ENCODE measurements at places on chromosomes 2 and 18.

DNA sequence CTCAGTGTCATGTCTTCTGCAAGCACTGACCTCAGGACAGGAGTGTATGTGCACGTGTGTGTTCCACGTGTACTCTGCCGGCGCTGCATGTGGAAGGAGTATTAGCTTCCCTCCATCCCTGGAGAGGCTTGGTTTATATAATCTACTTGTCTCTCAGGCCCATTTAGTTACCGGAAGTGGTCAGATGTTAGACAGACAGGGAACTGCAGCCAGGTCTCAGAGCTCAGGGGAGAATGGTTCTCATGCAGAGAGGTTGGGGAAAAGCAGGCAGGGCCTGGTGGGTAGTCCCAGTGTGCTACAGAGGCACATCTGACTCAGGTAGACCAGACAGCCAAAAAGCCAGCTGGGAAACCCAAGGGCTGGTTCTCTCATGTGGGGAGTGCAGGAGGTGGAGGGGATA is 167.9 kb downstream of the CTIF start:
- DNase-seq: no peak

- DNase-seq: peak; percentile 65
These were observed 81.0 kb downstream of the TAF4B start for GRCh38 chr18:26307161-26307773.

GRCh38 chr2:2926009-2926857 is 451.4 kb downstream of the EIPR1 start:
- no peak for DNase-seq

DNA sequence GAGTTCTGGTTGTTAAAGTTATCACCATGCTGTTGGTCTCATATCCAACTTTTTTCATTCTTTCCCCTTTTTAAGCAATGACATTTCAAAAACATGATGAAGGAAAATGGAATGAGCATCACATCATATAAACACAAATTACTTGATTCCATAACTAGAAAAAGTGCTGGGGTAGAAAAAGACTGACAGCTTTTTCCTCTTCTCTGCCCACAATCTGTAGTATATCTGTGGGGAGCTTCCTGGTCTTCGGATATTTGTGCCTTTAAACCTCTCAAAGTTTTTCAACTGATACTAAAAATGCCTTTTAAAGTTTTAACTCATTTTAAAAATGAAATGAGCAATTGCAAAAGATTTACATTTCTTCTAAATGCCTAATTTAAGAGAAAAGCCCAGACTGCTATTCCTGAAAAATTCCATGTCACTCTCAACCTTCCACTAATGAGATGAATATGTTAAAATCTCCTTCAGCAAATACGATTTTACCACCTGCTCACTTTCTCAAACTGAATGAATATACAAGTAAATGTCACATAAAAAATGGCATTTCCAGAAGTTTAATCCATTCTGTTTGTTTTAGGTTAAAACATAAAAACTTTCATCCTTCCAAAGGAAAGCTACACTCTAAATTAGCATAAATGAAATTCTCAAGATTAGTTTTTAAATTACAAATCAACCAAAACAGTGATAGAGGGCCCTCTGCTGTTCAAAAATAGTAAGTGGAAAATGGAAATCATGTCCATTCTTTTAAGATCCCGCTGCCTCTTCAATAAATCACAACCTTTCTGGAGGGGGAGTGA is 2.1 kb downstream of the DNAH7 start:
- DNase-seq: peak; percentile 53

DNA sequence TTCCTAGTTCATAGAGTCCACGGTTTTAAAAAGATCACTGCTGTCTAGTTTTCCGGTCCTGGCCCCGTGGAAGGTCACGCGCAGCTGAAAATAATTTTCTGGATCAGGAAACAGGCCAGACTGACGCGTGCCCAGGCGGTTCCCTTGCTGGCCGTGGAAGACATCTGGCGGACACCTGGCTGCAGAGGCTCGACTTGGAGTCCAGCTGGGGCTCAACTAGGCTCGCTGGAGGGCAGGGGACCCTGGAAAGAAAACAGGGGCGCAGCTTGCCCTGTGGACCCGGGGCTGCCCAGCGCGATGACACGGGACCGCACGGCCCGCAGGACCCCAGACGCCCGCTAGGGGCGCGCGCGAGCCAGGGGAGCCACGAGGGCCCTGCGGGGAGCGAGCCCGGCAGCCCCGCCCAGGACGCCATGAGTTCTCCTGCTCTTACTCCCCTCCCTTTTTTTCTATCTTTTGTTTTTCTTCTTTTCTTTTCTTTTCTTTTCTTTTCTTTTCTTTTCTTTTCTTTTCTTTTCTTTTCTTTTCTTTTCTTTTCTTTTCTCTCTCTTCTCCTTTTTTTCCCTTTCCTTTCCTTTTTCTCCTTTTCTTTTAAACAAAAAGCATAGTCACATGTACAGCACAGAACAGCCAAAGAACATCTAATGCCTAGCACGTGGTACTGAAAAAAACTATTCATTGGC is 43.2 kb upstream of the UBE2F start:
- DNase-seq: peak; percentile 30

GRCh38 chr2:133025004-133025403 is 355.0 kb upstream of the LYPD1 start:
- no peak for DNase-seq

- DNase-seq: no peak
These were observed 110.7 kb downstream of the EVA1A start for GRCh38 chr2:75450068-75450467.

- no peak for DNase-seq
These were observed 57.3 kb upstream of the MBOAT2 start for GRCh38 chr2:9060819-9061218.

GRCh38 chr2:42835577-42836371 is 43.4 kb upstream of the HAAO start:
- DNase-seq: peak; percentile 99

- no peak for DNase-seq
These were observed 11.3 kb downstream of the HDLBP start for GRCh38 chr2:241304039-241304670.

DNA sequence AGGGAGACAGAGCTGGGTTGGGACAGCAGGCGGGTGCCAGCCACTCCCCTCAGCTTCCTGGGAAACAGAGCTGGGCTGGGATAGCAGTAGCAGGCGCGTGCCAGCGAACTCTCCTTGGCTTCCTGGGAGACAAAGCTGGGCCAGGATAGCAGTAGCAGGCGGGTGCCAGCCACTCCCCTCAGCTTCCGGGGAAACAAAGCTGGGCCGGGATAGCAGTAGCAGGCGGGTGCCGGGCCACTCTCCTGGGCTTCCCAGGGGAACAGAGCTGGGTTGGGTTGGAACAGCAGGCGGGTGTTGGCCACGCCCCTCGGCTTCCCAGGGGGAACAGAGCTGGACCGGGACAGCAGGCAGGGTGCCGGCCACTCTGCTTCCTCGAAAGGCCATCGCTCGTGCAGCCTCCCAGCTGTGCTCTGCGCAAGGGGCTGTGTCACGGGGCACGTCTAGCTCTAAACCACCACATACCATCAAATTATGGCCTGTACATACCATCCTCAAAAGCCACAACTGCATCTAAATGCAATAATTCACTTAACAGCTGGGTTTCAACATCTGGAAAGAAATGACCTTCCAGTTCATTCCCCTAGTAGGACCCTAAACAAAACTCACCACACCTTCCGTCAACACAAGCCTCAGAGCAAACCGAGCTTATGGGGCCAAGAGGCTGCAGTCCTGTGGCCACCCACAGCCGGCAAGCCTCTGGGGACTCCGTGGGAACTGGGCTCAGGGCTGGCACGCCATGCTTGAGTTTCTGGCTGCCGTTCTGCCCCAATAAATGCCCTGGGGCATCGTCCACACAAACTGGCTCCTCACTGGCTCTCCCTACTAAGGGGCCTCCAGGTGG is 228.3 kb downstream of the TWIST2 start:
- DNase-seq: no peak

DNA sequence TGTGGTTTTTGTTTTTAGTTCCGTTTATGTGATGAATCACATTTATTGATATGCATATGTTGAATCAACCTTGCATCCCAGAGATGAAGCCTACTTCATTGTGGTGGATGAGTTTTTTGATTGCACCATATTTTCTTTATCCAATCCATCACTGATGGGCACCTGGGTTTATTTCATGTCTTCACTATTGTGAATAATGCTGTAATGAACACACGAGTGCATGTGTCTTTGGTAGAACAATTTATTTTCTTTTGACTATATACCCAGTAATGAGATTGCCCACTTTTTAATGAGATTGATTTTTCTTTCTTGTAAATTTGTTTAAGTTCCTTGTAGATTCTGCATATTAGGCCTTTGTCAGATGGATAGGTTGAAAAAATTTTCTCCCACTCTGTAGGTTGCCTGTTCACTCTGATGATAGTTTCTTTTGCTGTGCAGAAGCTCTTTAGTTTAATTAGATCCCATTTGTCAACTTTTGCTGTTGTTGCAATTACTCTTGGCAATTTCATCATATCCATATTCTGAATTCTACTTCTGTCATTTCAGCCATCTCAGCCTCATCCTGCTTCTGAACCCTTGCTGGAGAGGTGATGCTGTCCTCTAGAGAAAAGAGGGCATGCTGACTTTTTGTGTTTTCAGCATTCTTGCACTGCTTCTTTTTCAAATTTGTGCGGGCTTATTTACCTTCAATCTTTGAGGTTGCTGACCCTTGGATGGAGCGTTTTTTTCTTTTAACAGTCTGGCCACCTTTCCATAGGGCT is 96.2 kb upstream of the CTAGE1 start:
- no peak for DNase-seq

- DNase-seq: peak; percentile 25
These were observed 53.9 kb upstream of the SETBP1 start for GRCh38 chr18:44626807-44627206.

GRCh38 chr2:190511104-190511503 is 23.4 kb downstream of the NEMP2 start:
- peak; percentile 39 for DNase-seq

GRCh38 chr2:127618551-127619202 is 27.3 kb upstream of the GPR17 start:
- DNase-seq: no peak

DNA sequence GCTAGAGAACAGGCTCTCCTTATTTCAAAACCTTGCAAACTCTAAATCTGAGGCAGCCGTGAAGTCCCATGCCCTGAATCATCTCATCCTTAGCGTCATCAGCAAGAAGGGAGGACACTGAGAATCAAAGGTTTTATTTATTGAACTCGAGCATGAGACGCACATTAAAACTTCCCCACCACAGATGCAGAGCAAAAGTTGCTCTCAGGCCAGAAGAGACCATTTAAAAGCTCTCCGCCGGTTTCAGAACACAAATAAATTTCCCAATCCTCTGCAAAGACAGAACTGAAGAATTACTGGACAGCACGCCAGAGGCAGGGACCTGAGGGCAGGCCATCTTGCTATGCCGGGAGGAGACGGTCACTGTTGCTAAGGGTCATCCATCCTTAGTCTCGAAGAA is 1.3 kb downstream of the AMMECR1L start:
- peak; percentile 22 for DNase-seq

GRCh38 chr2:19029655-19030054 is 328.8 kb downstream of the OSR1 start:
- no peak for DNase-seq

- peak; percentile 4 for DNase-seq
These were observed 287.5 kb upstream of the VRK2 start for GRCh38 chr2:57759131-57759530.

GRCh38 chr2:160557903-160558302 is 64.3 kb upstream of the RBMS1 start:
- no peak for DNase-seq

GRCh38 chr2:24409700-24410556 is 49.6 kb upstream of the ITSN2 start:
- DNase-seq: peak; percentile 77

- DNase-seq: peak; percentile 13
These were observed 1.4 kb downstream of the GCFC2 start for GRCh38 chr2:75709297-75709696.

- DNase-seq: no peak
These were observed 129.8 kb upstream of the COL5A2 start for GRCh38 chr2:189309331-189309730.

- DNase-seq: no peak
These were observed 89.6 kb upstream of the CCDC141 start for GRCh38 chr2:179139506-179139905.

DNA sequence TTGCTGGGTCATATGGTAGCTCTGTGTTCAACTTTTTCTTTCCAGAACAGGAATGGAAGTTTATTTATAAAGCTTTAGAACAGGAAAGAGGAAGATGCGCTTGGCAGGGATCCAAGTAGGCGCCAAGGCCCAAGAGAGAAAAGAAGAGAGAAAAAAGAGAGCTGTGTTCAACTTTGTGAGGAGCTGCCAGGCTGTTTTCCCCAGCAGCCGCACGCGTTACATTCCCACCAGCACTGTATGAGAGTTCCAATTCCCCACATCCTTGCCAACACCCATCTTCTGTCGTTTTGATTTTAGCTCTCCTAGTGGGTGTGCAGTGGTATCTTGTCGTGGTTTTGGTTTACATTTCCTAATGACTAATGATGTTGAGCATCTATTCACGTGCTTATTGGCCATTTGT is 51.4 kb downstream of the KCNF1 start:
- DNase-seq: no peak

All from MCF 10A (cell line).